ENCODE measurements at places on chromosomes 7 and 10. TPM values are rescaled to one million over a fixed set of nuclear protein-coding genes. Genes with fewer than 3 reads are reported as not detected.

EPHB4 gene
- total RNA-seq, result 16.2 TPM

SLC18A3 gene
- 5.2 TPM for total RNA-seq

DNA sequence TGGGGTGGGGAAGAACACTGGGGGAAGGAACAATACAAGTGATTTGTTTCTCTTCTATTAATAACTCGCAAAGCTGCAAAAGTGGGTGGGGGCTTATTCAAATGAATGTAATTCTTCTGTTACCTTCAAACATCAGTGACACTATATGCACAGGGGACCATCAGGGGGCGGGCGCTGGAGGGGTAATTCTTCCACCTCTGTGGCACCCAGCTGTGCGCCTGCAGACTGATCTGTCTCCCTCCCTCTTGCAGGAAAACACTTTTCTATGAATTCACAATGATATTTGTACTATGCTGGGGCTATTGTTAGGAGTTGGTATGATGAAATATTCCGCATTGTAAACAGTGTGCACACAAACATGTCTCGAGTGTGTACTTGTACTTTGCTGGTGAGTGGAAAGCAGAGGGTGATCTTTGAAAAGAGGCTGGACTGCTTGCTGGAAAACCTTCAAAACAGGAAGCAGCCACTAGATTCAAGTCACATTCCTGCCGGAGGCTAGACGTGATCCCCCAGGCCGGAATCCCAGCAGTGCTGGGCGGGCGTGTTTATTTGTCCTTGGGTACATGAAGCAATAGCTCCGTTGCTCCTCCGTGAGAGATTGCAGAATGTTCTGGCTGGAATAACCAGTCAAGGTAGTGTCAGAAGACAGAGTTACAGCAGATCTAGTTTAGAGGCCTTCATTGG, 15.8 kb upstream of the BNIP3 start:
- peak; percentile 52 for DNase-seq

- DNase-seq, result no peak
Observed at GRCh38 chr7:72492461-72493065, 80.4 kb upstream of the CALN1 start.

DNA sequence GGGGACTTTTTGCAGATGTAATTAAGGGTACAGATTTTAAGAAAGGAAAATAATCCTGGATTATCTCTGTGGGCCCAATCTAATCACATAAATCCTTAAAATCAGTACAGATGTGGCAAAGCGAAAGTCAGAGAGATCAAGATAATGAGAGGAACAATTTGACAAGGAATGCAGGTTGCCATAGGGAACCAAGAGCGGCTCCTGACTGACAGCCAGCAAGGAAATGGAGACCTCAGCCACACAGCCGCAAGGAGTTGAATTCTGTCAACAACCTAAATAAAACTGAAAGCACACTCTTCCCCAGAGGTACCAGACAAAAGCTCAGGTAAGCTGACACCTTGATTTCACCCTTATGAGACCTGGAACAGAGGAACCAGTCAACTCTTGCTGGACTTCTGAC, 3.4 kb upstream of the PNPLA8 start:
- no peak for DNase-seq

GRCh38 chr10:85284778-85285770, 956.7 kb downstream of the CCSER2 start:
- DNase-seq, result no peak

DNA sequence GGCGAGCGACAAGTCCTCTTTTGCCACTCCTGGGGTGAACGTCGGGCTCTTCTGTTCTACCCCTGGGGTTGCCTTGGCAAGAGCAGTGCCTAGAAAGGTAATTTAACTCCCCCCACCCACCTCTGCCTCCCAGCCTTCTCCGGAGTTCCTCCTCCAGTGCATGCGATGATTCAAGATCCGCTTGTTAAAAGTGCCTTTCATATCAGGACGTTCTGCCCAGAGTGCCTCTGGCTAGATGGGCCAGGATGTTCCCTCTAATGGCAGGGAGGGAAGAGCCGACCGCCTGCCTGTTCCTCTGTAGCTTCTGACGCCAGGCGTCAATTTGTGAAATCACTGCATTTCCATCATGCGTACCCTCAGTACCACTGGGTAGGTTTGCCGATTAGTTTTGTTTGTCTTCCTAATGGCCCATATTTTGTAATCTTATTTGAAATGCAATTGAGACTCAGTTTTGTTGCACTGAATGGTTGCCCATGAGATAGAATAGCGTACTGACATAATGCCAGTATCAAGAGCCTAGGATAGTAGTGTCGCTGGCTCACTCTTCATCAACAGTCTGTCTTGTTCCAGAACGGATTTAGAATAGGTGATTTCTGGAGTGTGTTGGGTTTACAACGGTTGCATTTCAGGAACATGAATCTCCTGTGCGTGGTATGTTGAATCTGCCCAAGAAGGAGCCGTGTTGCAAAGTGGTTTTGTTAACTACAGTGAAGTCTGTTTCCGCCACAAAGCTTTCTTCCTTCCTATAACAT, 13.5 kb downstream of the ECHDC3 start:
- DNase-seq, result no peak

GRCh38 chr10:114764656-114765055, 56.9 kb upstream of the FHIP2A start:
- no peak for DNase-seq

- DNase-seq, result no peak
Observed at GRCh38 chr7:71527213-71527612, 395.3 kb downstream of the GALNT17 start.

GRCh38 chr7:70660819-70661191, 471.1 kb upstream of the GALNT17 start:
- no peak for DNase-seq

DNA sequence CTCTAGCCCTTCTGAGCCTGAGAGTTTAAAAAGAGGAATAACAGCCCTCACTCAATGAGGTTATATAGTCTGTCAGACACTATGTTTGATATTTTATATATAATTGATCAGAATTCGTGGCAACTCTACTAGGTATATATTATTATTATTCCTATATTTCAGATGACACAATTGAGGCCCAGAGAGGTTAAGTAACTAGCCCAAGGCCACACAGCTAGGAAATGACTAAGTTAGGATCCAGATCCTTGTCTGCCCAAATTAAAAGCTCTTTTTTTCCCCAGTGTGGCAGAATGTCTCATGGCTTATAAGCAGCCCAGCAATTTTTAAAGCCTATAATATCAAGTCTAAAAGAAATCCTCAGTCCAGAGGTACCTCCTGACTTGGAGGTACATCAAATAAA, 1119.9 kb upstream of the AUTS2 start:
- DNase-seq, result no peak

- no peak for DNase-seq
Observed at GRCh38 chr10:14010101-14010558, 320.6 kb downstream of the FRMD4A start.

Measured in spinal cord (tissue), 10 donors.